ENCODE measurements at places on chromosomes 5 and 9.

GRCh38 chr5:90014420-90014819, 395.1 kb downstream of the CETN3 start:
- DNase-seq, result no peak

- DNase-seq, result no peak
Observed at GRCh38 chr5:149135536-149136201, 5.6 kb upstream of the ABLIM3 start.

GRCh38 chr9:123772374-123772773, 157.6 kb downstream of the DENND1A start:
- DNase-seq, result no peak

- DNase-seq, result no peak
Observed at GRCh38 chr5:155193483-155194107, 180.0 kb downstream of the KIF4B start.

- DNase-seq, result no peak
Observed at GRCh38 chr9:125106285-125106893, 36.9 kb downstream of the SCAI start.

DNA sequence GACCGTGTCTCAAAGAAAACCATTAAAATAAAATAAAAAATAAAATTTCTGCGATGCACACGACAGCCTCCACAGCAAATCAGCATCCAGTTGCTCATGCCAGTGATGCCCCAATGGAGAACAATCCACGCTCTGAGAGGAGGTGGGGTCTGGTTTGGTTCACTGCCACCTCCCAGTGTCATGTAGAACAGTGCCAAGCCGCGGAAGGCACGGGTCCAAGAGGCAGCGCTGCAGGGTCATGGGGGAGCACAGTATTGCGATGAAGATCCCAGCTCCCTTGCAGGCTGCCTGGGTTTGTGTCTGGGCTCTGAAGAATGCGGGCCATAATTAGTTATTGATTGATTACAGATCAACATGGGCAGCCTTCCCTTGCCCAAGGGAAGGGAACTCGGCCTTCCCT, 6.1 kb upstream of the CACFD1 start:
- no peak for DNase-seq

DNA sequence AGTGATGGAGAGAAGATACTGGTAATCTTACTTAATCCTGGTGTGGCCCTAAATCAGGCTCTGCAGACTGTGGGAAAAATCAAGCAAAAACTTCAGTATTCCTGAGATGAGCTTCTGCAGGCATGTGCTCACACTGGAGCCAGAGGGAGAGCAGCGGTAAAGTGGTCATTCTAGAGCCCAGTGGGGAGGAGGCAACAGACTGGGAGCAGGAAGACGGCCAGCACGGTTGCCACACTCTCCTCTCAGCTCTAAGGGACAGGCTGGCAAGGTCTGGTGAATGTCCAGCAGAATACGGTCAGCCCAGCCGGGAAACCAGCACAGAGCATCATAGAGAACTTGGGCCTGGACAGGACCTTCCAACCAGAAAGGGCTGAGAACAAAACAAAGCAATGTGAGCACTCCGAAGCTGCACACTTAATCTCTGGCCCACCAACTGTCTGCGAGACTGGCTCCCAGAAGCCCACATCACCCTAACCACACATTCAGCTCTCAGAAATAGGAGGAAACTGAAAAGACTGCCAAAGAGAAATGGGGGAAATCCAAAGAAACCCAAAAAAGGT, 30.3 kb downstream of the MED27 start:
- DNase-seq, result no peak

DNA sequence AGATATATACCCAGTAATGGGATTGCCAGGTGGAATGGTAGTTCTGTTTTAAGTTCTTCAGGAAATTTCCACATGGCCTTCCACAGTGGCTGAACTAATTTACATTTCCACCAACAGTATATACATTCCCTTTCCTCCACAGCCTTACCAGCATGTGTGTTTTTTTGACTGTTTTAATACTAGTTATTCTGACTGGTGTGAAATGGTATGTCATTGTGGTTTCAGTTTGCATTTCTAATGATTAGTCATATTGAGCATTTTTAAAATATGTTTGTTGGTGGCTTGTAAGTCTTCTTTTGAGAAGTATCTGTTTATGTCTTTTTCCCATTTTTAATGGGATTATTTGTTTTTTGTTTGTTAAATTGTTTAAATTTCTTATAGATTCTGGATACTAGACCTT, 208.9 kb downstream of the CFAP90 start:
- no peak for DNase-seq

GRCh38 chr9:97705354-97705950, 8.3 kb upstream of the XPA start:
- DNase-seq, result no peak

GRCh38 chr9:99221266-99221620, 499 bp downstream of the ALG2 start:
- no peak for DNase-seq

DNA sequence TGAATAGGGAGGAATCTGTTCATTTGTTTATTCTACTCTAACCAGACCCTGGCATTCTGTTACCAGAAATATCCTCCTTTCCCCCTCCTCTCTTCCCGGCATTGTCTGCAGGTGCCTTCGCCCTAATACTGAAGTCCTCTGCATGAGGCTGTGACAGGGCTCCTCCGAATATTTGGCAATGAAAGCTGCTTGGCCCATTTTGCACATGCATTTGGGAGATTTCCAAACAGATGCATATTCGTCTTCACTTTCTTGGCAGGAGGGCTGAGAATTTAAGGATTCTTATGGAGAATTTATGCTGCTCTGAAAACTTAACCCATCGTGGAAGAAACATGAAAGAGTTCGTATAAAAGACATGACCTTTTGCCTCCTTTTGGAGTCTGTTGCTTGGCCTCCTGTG, 484.0 kb downstream of the ZNF608 start:
- DNase-seq, result no peak

DNA sequence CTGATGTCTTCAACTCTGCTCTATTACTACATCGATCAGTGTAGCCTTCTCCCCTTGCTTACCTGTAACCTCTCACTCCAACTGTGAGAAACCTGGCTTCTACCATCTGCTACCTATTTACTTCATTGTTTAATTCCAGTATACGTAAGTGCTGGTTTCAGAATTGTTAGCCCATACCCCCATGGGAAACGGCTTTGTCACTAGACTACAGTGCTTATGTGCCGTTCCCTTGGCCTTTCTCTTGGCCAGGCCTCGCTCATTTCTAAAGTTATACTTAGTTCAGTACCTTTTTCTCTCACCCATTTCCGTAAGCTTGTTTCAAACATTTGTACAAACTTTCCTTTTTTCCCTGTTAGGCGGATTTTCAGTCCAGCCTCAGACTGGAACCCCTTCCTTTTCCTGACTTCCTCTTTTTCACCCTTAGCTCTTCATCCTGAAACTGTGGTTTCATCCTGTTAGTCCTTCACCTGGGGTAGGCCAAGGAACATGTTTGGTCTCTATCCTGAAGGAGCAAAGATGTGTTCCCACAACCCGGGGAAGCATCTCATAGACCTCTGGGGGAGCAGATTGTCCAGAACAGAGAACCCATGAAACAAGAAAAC, 21.7 kb downstream of the ALG2 start:
- no peak for DNase-seq

Data from stimulated activated CD4-positive, alpha-beta T cell treated with anti-CD3 and anti-CD28 coated beads, TNF-alpha, amount 100 ng/mL, for 1 hour (primary cell).